NCI-H1436 treated with DMSO at 0.1 percent for 48 hours (cell line): ENCODE measurements at places on chromosomes 1 and 21.

DNA sequence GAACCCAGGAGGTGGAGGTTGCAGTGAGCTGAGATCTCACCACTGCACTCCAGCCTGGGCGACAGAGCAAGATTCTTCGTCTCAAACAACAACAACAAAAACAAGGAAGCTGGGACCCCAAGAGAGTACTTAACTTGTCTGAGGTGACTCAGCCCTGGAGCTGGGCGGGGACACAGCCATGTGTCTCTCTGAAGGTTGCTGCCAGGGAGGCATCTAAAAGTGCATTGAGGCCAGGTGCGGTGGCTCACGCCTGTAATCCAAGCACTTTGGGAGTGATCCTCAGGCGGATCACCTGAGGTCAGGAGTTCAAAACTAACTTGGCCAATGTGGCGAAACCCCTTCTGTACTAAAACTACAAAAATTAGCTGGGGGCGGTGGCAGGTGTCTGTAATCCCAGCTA lies 7.7 kb downstream of the IFI6 start:
- DNase-seq: no peak

DNA sequence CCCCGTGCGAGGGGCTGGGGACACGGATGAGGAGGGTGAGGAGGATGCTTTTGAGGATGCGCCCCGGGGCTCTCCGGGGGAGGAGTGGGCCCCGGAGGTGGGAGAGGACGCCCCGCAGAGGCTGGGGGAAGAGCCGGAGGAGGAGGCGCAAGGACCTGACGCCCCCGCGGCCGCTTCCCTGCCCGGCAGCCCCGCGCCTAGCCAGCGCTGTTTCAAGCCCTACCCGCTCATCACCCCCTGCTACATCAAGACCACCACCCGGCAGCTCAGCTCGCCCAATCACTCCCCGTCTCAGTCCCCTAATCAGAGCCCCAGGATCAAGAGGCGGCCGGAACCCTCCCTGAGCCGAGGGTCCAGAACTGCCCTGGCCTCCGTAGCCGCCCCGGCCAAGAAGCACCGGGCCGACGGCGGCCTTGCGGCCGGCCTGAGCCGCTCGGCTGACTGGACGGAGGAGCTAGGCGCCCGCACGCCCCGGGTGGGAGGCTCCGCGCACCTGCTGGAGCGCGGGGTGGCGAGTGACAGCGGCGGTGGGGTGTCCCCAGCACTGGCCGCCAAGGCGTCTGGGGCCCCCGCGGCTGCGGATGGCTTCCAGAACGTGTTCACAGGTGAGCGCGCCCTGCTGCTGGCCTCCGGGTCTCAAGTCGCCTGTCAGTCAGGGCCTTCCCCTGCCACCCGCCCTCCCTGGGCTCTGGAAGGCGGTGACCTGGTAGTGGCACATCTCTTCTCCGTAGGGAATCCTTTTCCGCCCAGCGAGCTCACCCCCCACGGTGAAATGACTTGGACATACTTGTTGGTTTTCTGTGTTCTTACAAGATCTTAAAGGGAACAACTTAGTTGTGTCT lies 1.7 kb downstream of the FMN2 start:
- DNase-seq: no peak

DNA sequence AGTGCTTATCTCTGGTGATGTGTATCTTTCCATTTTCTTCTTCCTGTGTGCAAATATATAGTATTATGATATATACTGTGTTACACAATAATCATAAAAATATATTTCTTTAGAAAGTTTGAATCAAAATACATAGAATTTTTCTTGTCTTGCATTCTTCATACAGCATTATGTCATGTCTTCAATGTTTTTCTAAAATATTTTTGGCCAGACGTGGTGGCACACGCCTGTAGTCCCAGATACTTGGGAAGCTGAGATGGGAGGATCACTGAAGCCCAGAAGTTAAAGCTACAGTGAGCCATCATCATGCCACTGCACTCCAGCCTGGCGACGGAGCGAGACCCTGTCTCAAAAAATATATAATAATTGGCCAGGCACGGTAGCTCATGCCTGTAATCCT lies 41.6 kb downstream of the IL6R start:
- no peak for DNase-seq

DNA sequence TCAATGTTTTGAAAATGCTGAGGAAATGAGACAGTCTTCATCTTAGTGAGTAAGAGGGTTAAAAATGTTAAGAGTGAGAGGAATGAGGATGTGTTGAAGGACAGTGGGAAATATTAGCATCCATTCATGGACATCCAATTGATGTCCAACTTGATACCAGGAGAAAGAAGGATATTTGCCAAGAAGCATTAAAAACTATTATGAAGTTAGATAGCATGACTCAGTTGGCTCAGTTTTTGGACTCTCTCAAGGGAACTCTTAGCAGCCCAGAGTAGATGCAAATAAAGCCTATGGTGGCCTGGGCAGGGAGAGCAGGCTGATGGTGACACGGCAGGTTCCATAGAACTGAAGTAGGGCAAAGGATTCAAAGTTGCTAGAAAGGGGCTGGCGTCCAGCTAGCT lies 171.0 kb downstream of the ZZZ3 start:
- no peak for DNase-seq

GRCh38 chr1:199067483-199067882 lies 428.6 kb downstream of the PTPRC start:
- DNase-seq: no peak

- DNase-seq: no peak
These were observed 95.2 kb downstream of the PTPN14 start for GRCh38 chr1:214455971-214456867.

DNA sequence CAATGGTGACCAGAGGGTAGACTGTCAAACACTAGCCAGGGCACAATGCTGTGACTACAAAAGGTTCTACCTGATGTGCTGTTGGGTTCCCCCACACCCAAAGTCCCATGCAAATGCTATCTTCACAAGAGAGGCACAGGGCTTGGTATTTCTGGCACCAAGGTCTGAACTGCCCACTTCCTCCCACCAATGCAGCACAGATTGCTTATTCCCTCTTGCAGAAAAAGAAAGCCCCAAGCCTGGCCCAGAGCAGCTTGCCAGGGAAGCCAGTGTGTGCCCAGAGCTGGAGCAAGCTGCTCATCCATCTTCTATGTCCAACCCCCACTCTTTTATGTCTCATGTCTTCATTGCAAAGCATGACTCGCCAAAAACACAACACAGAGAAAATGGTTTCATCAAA lies 149.4 kb upstream of the CAMK1G start:
- no peak for DNase-seq

DNA sequence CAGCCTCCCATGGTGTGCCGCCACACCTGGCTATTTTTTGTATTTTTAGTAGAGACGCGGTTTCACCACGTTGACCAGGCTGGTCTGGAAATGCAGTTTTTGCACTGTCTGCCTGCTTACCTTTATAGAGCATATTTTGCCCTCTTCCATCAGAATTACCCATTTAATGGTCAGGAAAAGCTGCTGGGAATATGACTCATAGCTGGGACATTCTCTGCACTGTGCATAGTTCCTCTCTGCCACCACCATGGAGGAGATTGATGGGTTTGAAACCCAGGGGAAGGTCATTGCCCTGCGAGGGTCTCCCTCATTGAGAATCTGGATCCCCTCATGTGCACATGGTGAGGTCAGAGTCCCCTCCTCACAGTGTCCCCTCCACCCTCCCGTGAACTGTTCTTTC lies 32.1 kb downstream of the MX1 start:
- DNase-seq: no peak

DNA sequence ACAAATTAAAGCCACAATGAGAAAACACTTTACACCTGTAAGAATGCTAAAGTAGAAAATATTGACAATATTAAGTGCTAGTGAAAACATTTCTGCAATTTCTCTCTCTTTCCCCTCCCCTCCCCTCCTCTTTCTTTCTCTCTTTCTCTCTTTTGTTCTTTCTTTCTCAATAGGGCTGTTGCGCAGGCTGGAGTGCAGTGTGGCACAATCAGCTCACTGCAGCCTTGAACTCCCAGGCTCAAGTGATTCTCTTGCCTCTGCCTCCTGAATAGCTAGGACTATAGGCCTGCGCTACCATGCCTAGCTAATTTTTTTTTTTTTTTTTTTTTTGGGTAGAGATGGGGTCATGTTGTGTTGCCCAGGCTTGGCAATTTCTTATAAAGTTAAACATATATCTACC lies 5.9 kb upstream of the SHISAL2A start:
- no peak for DNase-seq

- no peak for DNase-seq
These were observed 98.8 kb downstream of the RABGAP1L start for GRCh38 chr1:174258148-174258550.

GRCh38 chr1:232367293-232367692 lies 262.6 kb downstream of the SIPA1L2 start:
- DNase-seq: peak; percentile 31

DNA sequence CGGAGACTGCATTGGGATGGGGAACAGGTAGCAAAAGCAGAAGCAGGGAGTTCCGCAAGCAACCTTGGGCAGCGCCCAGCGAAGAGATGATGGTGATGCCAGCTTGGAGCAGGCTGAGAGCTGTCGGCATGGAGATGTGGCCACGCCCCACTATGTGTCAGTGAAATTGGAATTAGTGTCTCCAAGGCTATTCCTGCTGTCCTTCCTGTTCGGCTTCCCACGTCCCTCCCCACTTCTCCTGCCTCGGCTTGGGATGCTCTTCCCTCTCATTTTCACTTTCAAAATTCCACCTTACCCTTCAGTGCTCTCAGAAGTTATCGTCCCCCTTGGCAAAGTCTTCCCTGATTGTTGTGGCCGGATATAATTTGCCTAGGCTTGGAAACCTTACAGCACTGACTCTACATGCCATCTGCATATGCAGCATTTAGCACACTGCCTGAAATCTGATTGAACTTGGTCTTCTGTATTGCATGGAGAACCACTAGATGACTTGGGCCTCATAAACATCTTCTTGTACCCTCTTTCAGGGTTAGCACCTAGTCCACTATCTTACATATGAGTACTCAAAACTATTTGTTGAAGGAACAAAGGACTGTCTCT lies 270.7 kb upstream of the RUNX1 start:
- DNase-seq: no peak

GRCh38 chr1:8495928-8496401 lies 178.1 kb downstream of the SLC45A1 start:
- no peak for DNase-seq

DNA sequence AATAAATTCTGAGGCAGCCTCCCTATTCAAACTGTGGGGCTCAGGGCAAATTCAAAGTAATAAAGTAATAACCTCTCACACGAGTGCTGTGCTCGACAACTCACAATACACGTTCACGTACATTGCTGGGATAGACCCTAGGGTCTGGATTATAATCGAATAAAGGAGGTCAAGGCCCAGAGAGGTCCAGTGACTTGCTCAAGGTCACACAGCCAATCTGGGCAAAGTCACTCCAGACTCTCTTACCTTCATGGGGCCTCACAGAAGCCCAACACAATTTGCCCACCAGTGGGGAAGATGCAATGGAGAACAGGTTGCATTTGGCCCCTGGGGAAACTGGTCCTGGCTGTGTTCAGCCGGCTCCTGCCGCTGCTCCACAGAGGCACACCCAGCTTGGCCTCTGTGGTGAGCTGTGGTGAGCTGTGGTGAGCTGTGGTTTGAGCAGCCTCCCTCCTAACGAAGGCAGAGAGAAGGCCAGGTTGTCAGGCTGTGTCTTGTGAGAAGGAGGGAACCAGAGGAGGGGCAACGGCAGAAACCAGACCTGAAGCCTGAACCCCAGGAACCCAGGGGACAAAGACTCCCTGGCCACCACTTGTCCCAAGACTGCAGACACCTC lies 35.1 kb downstream of the NUAK2 start:
- DNase-seq: no peak

DNA sequence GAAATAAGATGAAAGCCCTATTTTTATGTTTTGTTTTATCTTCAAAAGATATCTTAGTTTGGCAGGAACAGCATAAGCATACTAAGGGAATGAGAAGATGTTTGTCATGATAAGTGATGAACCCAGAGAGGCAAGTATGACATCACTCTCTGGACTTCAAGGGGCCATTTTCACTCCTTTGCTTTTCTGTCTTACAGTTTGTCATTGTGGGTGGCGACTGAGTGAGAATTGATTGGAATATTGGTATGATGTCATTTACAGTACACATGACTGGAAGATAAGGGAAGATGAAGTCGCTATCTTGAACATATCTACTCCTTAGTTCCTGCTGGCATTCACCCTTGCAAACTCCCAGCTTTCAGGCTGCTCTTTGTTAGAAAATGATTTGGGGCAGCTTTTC lies 258.1 kb upstream of the RAB4A start:
- DNase-seq: no peak

DNA sequence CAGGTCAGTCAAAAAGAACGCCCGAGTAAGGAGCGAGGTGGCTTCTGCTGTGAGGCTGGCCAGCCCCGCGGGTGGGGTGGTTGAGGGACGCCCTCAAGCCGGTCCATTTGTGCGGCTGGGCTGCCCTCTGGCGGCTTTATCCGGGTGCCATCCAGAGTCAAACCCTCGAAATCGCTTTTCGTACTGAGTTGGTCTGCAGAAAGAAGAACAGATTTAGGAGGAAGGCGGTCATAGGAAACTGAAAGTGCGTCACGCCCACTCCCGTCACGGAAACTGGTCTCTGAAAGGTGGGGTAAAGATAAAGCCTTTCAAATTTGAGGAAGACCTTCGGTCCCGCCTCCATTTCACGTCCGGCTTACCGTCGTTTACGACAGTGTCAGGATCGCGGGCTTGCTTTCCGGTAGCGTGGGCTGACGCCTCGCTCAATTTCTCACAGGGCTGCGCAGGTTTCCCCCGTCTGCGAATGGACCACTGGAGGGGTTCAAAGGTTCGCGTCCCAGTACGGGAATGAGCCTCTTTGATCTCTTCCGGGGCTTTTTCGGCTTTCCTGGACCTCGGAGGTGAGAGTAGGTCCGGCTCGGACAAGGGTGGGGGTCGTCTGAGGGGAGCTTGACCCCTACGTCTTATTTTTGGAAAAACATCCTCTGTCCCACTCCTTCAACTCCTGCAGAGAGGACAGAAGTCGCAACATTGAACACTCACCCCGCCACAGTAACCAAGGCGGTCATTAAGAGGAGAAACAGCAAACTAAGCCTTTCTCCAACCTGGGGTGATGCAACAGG lies at the start of gene HAX1:
TSS of gene HAX1 (plus strand) at position 413 of the 782 bp plus-strand sequence. CDS start at position 508, 95 bp downstream.
- peak; percentile 71 for DNase-seq
